ENCODE measurements at places on chromosomes 7 and 10. TPM values are rescaled to one million over a fixed set of nuclear protein-coding genes. Genes with fewer than 3 reads are reported as not detected.

The PIK3CG gene
- not detected for total RNA-seq

The RP9 gene
- 13.0 TPM for total RNA-seq

The SLC13A1 gene
- total RNA-seq: not detected

The GIMAP7 gene
- total RNA-seq: not detected

The CALHM3 gene
- not detected for total RNA-seq

The EPHA1 gene
- not detected for total RNA-seq

The NKX6-2 gene
- not detected for total RNA-seq

The TEX47 gene
- not detected for total RNA-seq

The CDK1 gene
- 109 TPM for total RNA-seq

The SPAM1 gene
- total RNA-seq: not detected

The POU6F2 gene
- total RNA-seq: not detected

The NCF1 gene
- not detected for total RNA-seq

The KIAA1549 gene
- total RNA-seq: 2.2 TPM

The HOXA10 gene
- under 0.01 TPM for total RNA-seq

The ZNF365 gene
- total RNA-seq: 2.9 TPM

The IFIT1B gene
- not detected for total RNA-seq

The PROSER2 gene
- 2.8 TPM for total RNA-seq

The PTPRE gene
- 0.69 TPM for total RNA-seq

The CALML5 gene
- total RNA-seq: not detected

The ANKRD1 gene
- 0.36 TPM for total RNA-seq

The ANKRD30A gene
- not detected for total RNA-seq

The SEC23IP gene
- 33.9 TPM for total RNA-seq

The SLC29A4 gene
- total RNA-seq: 0.36 TPM

The LOXL4 gene
- 0.34 TPM for total RNA-seq

The AKR1C8 gene
- not detected for total RNA-seq

The CCDC3 gene
- not detected for total RNA-seq

The SRRM3 gene
- 3.6 TPM for total RNA-seq

The BLNK gene
- total RNA-seq: not detected

The PRPS1L1 gene
- total RNA-seq: not detected

The OR9A2 gene
- not detected for total RNA-seq

The MOGAT3 gene
- not detected for total RNA-seq

The SH3PXD2A gene
- 25.8 TPM for total RNA-seq

The ARMC10 gene
- 34.3 TPM for total RNA-seq

The SPDYE2B gene
- not detected for total RNA-seq

The CCL24 gene
- 0.62 TPM for total RNA-seq

The SUN3 gene
- total RNA-seq: 0.67 TPM

The BMPR1A gene
- total RNA-seq: 50.4 TPM

The TMEM168 gene
- total RNA-seq: 32.7 TPM

The KCND2 gene
- under 0.01 TPM for total RNA-seq

The DPCD gene
- total RNA-seq: 19.3 TPM

The LRIT1 gene
- not detected for total RNA-seq

The BTBD16 gene
- total RNA-seq: not detected

The RBP3 gene
- not detected for total RNA-seq

The CPXM2 gene
- total RNA-seq: 0.31 TPM

All from melanocyte of skin (primary cell).